ENCODE measurements at places on chromosomes 3 and 15.

DNA sequence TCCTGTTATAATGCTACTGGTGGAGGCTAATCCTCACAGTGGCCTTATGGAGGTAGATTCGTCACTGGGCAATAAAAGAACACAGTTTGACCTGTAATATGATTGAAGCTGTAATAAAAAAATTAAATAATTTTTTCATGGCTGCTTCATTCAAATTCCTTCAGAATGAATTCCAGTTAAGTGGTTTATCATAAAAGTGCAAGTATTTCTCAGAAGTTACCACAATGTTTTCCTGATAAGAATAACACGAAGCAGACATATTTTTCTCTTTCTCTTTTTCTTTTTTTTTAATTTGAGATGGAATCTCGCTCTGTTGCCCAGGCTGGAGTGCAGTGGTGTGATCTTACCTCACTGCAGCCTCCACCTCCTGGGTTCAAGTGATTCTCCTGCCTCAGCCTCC, 15.6 kb downstream of the B4GALT4 start:
- DNase-seq: no peak

GRCh38 chr15:100767001-100767825, 112.4 kb upstream of the ALDH1A3 start:
- DNase-seq: no peak

- DNase-seq: no peak
Observed at GRCh38 chr3:58528629-58529028, 8.4 kb downstream of the ACOX2 start.

DNA sequence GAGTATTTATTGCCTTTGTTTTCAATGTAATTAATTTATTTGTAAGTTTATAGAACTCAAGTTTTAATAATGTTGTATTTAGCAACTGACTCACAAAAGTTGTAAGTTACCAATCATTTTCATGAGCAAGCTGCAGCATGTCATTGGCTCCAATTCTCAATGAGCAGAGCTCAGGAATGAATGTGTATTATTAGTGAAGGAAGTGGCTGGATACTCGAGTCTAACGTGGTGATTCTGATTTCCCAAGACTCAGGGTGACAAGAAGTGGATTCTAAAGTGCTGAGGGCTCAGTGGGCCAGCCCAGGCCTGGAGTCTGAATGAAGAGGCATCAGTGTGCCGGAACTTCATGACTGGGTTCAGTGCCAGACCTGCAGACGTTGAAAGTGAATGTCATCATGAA, 39.6 kb downstream of the CLDN11 start:
- no peak for DNase-seq

DNA sequence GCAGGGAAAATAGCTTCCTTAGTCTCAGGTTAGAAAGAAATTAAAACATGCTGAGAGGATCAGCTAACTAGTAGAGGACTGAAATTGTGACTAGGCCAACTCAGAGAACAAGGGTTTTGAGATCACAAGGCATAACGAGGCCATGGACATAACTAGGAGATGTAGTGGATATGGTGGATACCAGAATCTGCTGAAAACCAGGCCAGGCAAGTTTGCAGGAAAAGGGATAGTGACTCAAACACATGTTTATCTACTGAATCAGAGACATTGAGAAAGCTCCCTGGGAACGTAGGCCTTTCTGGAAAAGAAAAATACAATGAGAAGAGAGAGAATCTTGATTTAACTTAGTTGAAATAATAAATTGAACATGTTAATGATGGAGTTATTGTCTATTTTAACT, 326.5 kb upstream of the GBE1 start:
- DNase-seq: no peak

- DNase-seq: no peak
Observed at GRCh38 chr3:194906229-194906629, 220.5 kb downstream of the FAM43A start.

DNA sequence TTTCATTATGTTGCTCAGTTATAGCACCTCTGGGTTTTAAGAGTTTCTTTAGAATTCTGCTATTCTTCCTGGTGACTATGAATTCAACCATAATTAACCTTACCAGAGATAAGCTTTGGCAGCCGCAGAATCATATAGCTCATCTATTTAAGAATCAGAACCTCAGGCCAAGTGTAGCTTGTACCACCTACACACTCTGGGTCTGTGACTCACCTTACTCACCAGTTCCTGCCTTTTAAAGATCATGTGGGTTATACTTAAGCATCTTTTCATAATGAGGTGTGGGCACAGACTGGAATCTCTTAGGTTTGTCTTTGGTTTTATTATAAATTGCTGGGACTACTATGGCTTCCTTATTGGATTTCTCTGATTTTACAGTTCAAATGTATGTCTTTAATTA, 21.9 kb downstream of the CDV3 start:
- DNase-seq: no peak

- no peak for DNase-seq
Observed at GRCh38 chr3:72487078-72487765, 361.0 kb downstream of the SHQ1 start.

GRCh38 chr15:60387321-60387720, 10.5 kb downstream of the ANXA2 start:
- DNase-seq: no peak

DNA sequence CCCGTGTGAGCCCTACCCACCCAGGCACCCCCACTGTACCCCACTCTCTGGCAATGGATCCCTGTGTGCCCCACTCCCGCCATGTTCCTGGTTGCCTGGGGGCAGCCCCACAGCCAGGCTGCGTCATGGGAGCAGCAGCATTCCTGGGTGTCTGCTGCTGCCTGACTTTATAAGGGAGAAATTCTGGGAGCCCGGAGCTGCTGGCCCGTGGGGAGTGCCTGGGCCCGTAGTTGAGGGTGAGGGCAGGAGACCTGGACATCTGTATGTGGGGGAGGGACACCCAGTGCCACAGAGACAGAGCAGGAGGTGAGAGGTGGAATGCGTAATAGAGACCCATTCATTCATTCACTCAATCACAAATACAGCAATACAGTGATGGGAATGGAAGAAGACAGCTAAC, 15.1 kb downstream of the CSPG4 start:
- no peak for DNase-seq

GRCh38 chr3:14588425-14589112, 48.4 kb upstream of the GRIP2 start:
- DNase-seq: no peak

- DNase-seq: no peak
Observed at GRCh38 chr3:160057331-160057730, 68.7 kb downstream of the IL12A start.

- no peak for DNase-seq
Observed at GRCh38 chr3:23488618-23489017, 285.5 kb downstream of the UBE2E2 start.

- DNase-seq: no peak
Observed at GRCh38 chr3:159924411-159924810, 64.2 kb upstream of the IL12A start.

DNA sequence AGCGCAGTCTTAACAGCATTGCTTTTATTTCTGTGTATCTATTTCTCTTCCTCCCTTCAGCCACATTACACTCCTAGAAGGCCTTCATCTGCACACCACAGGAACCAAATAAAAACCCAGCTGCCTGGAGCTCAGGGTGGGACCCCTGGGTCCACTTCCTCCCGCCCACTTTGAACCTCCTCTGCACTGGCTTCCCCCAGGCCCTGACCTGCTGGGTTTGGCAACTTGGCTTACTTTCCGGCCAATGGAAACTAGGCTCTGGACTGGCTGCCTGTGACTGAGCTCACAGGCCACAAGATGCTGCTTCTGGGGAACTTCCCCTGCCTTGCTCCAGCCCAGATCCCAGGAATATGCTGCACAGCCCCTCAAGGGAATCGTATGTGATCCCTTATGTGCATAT, 89.8 kb downstream of the SEMA5B start:
- DNase-seq: no peak

DNA sequence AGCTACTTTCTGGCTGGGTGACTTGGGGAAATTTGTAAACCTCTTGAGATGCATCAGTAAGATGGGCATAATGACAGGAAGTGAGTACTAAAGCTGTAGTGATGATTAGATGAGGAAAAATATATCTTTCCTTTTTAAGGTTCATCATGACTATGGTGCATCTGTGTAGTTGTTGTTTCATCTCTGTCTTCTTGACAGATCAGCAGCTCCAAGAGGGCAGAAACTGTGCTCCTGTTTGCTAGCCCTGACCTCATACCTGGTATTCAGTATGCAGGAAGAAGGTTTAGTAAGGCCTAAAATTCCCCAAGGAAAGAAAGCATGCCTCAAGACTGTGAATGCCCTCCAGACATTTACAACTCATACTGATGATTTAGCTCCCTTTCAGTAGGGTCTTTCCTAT, 82.5 kb upstream of the PSMD6 start:
- no peak for DNase-seq

DNA sequence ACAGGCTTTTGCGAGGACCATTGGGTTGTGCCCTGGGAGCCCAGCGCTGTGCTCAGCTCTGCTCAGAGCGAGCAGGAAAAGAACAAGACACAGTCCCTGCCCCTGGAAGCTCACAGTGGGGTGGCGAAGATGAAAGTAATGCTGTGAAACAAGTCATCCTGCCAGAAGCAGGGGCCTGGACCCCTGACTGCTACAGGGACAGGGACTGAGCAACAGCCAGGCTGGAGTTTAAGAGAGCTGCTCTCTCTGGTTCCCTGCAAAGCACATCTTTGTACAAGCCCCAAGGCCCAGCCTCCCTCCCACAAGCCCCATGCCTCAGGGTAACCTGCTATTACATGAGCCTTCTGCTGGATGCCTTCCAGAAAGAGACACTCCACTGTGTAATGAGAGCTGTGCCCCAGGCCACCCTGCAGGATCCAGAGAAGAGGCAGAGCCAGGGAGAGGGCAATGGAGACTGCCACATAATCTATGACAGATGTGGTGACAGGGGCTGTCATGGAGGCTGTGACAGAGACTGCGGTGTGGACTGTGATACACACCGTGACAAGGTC, 7.1 kb upstream of the HCN4 start:
- DNase-seq: no peak

- no peak for DNase-seq
Observed at GRCh38 chr15:75577401-75578172, 1.5 kb downstream of the PTPN9 start.

- DNase-seq: no peak
Observed at GRCh38 chr3:151199554-151200438, 3.2 kb downstream of the GPR171 start.

GRCh38 chr3:171881251-171881650, 38.1 kb downstream of the TMEM212 start:
- DNase-seq: no peak

DNA sequence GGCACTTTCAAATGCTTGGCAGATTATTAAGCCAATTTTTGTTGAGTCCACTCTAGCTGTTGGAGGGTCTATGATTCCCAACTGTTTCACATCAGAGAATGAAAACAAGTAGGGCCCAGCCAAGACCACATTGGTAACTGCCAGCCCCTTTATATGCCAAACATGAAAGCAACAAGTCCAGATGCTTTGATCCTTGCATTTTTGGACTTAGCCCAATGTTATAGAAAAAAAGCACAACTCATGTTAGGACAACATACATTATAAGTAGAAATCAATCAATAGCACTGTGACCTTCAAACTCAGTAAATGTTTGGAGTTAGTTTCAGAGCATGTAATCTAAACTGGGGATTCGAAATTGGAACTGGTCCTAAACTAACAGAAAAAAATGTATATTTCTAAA, 674.7 kb downstream of the MECOM start:
- DNase-seq: no peak

DNA sequence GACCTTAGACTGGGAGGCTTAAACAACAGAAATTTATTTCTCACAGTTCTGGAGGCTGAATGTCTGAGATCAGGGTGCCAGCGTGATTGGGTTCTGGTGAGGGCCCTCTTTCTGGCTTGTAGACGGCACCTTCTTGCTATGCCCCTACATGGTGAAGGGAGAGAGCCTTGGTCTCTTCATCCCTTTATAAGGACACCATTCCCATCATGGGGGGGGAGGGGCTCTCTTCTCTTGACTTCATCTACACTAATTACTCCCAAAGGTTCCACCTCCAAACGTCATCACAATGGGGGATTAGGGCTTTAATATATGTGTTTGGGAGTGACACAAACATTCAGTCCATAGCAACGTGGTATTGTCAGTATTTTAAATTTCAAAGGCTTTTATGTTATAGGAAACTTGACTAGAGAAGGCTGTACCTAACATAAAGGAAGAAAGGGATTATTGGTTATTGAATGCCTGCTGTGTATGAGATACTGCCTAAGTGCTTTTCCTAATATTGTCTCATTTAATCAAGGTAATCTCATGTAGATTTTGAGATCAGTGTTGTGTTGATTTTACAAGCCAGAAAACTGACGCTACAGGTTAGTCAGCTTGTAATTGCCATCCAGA, 20.9 kb downstream of the SYN2 start:
- no peak for DNase-seq

GRCh38 chr3:102181175-102181920, 253.5 kb upstream of the ZPLD1 start:
- DNase-seq: no peak

Data from esophagus squamous epithelium (tissue), 5 donors.